ENCODE measurements at places on chromosomes 6 and 20.

GRCh38 chr6:107061125-107062020, 33.4 kb downstream of the MTRES1 start:
- DNase-seq = no peak

- no peak for DNase-seq
These were observed 117.2 kb upstream of the ESR1 start for GRCh38 chr6:151690303-151690702.

- DNase-seq = no peak
These were observed 128.9 kb downstream of the ELOVL4 start for GRCh38 chr6:79818471-79818870.

- no peak for DNase-seq
These were observed 156.5 kb upstream of the INSM1 start for GRCh38 chr20:20211274-20211987.

DNA sequence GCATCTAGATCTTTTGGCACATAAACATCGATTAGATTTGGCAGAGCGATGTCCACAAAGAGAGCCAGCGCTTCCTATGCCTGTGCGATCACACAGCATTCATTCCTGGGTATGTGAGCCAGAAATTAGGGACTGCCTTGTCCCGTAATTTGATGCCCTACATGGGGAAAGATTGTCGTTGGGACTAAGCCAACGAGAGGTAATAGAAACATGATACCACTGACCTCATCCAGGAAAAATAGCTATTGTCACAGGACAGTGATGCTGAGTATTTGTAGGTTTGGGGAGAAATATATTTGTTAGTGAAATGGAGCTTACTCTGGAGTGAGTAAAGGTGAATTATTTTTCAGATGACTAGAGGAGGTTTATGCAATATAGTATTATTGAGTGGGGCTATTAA, 154.0 kb downstream of the TSHZ2 start:
- no peak for DNase-seq

- DNase-seq = no peak
These were observed 34.3 kb upstream of the TMEM30A start for GRCh38 chr6:75318900-75319299.

DNA sequence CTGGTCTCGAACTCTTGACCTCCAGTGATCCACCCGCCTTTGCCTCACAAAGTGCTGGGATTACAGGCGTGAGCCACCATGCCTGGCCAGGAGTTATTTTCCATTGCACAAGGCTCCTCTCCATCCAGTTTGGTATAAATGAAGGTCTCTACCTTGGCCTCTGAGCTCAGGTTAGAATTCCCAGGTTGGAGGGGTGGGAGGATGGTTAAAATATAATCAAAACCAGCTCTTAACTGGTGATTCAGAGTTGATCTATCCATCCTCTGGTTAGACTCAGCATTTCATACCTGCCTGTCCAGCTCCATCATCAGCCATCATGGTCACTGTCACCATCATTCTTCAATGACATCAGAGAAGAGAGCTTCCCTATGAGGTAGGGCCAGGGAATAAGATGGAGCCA, 2.6 kb upstream of the SLC22A7 start:
- DNase-seq = no peak

- no peak for DNase-seq
These were observed 117.5 kb downstream of the SAMD5 start for GRCh38 chr6:147625946-147626345.

- DNase-seq = no peak
These were observed 14.1 kb downstream of the OSBPL2 start for GRCh38 chr20:62252342-62252966.

DNA sequence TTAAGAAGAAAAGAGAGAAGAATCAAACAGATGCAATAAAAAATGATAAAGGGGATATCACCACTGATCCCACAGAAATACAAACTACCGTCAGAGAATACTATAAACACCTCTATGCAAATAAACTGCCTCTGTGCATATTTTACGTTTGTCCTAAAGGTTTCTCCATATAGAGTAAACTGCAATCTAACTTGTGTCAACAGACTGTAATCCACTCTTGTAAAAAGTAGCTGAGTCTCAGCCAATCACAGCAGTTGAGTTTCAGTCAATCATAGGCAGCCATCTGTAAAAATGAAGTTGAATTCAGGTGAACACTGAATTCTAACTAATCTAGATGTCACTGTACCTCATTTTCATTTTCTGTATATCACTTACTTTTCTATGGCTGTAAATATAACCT, 112.2 kb upstream of the SYNCRIP start:
- DNase-seq = no peak

DNA sequence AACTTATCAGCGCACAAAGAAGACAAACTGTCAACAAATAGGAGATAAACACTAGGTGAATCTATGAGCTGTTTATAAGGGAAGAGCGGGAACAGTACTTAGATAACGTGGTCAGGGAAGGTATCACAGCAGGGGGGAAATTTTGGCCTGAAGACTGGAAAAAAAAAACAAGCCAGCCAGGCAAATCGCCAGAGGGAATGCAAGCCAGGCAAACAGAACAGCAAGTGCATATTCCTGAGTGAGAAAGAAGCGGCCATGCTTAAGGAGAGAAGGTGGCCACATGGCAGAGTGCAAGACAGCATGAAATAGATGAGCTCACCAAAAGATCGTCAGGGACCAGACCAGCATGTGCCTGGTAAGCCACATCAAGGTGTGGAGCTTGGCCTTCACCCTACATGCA, 466.5 kb upstream of the ARID1B start:
- DNase-seq = no peak

GRCh38 chr20:57675773-57676172, 34.0 kb downstream of the PMEPA1 start:
- no peak for DNase-seq

GRCh38 chr6:105839266-105839665, 246.9 kb upstream of the PRDM1 start:
- DNase-seq = no peak

GRCh38 chr6:39812853-39813533, 20.8 kb downstream of the DAAM2 start:
- DNase-seq = no peak

- DNase-seq = peak; percentile 53
These were observed 10.8 kb downstream of the BACH2 start for GRCh38 chr6:90285611-90286381.

- no peak for DNase-seq
These were observed 289.7 kb upstream of the ID4 start for GRCh38 chr6:19547507-19547906.

DNA sequence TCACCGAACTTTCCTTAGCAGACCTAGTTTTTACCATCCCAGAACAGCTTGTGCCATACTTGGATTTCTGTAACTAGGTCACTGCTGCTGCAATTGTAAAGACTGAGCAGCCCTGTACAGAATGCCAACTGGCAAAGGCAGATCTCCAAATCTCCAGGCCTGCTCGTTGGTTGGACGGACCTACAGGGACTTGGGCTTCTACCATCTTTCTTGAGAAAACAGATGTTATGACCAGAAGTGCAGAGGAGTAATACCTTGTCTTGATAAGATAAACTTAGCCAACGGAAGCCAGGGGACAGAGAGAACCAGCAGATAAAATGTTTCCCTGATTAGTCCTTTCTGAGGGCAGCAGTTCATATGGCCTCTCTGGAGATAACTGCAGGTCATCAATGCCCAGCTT, 304.1 kb downstream of the RFPL4B start:
- no peak for DNase-seq

DNA sequence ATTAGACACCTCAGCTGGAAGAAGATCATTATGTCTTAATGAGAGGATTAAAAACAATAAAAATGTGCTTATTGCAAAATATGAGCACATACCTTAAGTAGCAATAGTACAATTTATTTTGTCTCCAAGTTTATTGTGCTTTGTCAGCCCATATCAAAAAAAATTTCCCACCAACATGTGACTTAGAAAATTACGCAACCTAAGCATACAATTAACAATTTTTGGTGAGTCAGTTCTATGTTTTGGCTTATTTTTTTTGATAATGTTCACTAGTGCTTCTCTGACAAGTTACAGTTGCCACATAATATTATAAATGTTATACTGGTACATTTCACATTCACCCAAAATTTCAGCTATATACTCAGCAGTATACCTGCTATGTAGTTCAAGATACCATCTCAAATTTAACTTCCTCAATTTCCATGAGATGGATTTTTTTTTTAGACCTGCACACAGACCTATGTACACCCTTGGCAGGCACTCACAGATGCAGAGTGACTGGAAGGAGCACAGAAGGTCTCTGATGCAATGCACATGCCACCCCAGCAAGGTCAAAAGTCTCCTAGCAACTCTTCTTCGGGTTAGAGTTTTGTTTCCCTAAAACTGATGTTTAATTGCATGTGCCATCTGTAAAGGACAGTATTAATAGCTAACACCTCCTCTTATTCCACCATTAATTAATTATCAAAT, 112.4 kb downstream of the PRKN start:
- DNase-seq = no peak

DNA sequence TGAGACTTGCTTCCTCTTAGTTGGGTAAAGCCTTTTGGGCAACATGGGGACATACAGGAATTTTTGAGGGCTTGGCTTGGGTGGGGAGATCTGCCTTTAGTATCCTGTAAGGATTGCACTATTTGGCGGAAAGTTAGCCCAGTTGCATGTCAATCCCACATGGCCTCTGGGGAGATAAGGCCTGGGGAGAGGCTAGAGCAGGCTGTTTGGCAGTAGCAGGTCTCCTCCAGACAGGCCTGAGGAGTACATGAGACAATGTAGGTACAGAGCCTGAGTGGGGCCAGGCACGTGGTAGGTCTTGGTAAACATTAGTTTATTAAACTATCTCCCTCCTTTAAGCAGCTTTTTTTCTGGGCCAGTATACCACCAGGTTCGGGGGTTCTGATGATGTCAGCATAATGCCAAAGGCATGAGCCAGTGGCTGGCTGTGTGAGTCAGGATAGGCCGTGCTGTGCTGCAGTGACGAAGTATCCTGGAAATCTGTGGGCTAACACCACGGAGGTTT, 147.9 kb downstream of the VEGFA start:
- DNase-seq = no peak

GRCh38 chr6:74939151-74939708, 266.6 kb downstream of the COL12A1 start:
- DNase-seq = no peak

DNA sequence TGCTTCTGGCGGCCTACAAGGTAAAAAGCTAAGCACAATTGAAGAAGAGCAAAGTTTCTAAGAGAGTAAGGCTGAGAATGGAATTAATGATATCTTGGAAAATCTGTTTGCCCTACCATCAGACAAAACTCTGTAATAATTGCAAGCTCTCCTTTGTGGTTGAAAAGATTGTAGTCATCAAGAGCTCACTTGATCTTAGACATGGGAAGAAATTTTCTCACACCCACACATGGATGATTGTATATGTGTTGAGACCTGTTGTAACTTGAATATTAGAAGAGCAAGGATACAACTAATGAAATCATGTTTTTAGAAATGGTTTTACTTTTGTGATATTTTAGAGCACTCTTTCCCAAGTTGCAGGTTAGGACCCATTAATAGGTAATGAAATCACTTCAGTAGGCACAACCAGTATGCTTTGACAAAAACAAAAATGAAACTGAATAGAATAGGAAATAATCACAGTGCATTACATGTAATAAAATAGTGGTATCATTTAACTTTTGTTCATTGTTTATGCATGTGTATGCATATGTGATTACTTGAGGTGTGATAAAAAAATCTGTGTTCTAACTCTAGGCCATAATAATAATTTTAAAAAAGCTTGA, 14.0 kb downstream of the DCBLD1 start:
- DNase-seq = no peak

DNA sequence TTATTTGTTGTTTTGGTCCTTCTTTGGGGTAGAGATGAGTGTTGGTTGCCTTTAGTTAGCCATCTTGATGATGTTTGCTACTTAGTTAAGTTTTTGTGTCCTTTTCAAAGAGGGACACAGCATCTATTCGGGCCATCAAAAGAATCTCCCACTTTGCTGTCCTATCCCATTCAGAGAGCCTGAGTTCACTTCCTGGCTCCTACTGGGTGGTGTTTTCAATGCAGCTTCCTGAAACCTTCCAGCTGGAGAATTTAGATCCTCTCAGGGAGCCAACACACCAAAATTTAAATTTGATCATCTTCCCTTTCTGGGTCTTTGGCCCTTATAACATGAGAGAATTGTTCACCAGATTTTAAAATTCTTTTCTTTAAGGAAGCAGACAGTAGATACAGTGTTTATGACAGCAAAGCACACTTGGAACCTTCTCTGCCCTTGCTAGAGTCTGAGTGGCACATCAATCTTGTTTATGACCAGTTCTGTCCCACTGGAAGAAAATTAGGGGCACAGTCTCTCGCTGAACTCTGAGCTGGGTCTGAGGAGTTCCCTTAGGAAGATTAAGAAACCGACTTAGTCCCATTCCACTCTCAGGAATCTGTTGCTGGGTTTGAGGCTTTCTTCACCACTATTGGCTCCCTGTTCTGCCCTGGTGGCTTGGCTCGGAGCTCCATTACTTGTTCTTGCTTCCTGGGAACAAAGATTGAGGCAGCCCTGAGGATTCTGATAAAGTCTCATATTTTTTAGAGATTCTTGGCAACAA, 115.5 kb downstream of the CCDC170 start:
- no peak for DNase-seq

DNA sequence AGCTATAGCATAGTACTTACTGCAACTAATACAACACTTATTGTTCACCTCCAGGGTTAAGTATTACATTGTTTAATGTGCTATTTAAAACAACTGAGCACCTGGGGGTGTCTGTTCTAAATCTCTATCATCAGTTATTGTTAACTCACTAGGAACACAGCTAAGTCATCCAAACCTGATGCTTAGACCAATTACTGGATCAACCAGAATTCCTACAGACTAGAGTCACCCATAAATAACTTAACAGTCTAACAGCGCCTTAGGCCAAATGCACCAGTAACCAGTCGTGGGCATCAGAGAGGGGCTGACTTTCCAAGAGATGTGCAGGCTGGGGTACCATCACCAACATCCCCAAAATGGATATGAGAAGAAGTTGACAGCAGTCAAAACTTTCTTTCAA, 110.7 kb downstream of the ADTRP start:
- no peak for DNase-seq

- no peak for DNase-seq
These were observed 244.3 kb downstream of the TSHZ2 start for GRCh38 chr20:53216478-53216855.

DNA sequence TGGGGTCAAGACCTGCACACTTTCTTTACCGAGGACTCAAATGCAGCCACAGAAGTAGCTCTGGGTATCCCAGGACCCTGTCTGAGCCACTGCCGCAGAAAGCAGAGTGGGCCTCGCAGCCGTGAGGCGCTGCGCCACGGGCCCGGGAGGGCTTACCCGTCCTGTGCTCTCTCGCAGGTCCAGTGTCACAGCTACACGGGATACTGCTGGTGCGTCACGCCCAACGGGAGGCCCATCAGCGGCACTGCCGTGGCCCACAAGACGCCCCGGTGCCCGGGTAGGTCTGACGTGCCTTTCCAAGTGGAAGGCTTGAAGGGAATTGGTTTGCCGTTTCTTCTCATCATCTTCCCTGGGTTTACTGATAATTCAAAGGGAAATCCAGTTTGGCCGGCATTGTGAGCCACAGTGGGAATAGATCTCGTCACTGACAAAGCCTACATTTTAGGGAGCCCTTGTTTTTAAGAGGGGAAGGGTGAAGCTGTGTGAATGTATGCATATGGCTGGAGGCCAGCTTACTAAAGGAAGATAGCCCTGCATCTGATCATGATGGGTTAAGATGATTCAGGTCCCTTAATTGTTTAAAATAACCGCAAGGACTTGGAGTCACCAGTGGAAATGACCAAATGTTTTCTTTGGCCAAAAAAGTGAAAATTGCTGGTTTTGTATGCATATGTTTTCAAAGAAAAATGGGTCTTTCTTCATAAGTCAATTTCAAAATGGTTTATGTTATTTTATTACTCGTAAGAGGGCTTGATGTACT, 86.6 kb downstream of the SMOC2 start:
- no peak for DNase-seq

- no peak for DNase-seq
These were observed 399.0 kb downstream of the CDKAL1 start for GRCh38 chr6:20933057-20933788.

Data from HL-60 (cell line).